ENCODE measurements at places on chromosomes 7 and 10.

- DNase-seq, result no peak
Observed at GRCh38 chr7:14045651-14046050, 56.2 kb upstream of the ETV1 start.

GRCh38 chr10:87818505-87819288, 671 bp upstream of the ATAD1 start:
- DNase-seq, result no peak

DNA sequence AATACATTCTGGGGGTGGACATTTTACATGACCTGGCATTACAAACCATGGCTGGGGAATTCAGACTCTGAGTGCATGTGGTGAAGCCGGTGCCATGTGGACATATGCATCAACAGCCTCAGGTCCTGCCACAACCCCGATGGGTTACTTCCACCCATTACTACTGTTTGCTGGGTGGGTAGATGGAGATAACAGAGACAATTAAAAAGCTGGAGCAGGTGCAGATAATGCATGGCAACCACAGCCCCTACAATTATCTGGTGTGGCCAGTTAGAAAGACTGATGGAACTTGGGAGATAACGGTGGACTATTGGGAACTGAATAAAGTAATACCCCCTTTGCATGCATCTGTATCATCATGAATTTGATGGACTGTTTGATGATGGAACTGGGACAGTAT, 21.6 kb upstream of the ADAMTS14 start:
- no peak for DNase-seq

DNA sequence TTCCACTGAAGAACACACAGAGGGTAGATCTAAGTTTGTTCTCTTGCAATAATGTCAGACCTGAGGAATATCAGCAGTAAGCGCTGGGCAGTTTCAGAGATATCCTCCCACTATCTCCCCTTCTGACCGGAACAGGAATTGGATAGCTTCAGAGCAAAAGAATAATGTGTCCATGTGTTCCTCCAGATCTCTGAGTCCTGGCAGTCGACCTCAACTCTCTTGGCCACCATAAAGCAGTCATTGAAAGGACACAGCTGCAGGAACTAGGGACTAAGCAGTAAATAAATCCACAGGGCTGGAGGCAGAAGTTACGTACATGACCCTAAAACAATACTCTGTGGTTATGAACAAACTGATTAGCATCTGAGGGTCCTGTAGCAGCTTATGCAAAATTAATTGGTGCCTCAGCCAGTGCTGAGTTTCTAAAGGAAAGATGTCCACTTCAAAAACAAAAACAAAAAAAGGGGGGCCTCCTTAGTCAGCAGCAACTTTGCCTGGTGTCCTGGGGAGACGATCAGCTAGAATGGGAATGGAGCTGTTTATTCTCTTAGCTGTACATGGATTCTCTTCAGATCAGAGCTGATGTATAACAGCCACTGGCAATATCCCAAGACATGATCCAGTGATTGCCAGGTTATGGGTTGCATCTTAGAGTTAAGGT, 6.4 kb upstream of the PRTFDC1 start:
- DNase-seq, result no peak

Measured in SW 1271 (cell line).